AG10803 (cell line): ENCODE measurements at places on chromosomes 2 and 18.

GRCh38 chr18:35641916-35642315 is 60.4 kb downstream of the GALNT1 start:
- no peak for DNase-seq

DNA sequence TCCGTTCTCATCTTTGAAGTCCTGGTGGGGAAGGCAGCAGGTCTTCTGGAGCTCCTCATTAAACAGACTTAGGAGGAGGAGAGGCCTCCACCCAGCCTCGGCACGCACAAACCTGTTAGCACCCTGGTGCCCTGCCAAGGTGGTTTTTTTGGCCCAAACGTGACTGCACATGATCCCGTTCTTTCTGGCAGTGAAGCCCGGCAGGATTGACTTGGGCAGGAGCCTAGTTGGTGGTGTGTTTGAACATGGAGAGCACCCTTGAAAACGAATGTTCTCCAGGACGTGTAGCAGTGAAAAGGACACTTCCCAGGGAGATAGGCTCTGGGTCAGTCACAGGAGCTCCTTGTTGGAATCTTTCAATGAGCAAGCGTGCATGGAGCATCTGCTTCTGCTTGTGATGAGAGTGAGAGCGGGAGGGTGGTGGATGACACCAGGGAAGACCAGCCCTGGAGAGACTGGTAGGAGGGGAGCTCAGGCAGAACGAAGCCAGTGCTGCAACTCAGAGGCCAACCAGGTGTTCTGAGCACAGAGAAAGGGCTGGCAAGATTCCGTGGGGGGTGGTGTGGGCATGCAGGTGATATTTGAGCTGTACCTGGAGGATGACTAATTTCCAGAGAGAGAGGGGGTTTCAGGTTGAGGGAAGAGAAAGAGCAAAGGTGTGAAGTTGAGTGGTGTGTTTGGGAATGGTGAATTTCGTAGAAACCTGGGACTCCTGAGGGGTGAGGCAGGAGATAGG is 73.8 kb downstream of the TANC1 start:
- DNase-seq: no peak

DNA sequence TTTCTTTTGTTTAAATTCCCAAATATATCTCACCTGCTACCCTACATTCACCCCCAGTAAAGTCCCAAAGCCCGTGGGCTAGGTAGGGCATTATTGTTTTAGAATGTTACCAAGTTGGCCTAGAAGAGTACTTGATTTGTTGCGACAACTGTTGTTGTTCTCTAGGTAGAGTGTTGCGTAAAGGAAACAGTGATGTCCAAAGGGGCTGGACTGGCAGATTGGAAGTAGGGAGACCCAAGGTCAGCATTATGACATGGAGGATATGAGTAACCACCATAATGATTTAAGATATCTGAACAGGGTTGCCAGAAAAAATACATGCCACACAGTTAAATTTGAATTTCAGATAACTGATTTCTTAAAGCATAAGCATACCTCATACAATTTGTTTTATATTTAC is 39.2 kb downstream of the SCN1A start:
- DNase-seq: no peak

DNA sequence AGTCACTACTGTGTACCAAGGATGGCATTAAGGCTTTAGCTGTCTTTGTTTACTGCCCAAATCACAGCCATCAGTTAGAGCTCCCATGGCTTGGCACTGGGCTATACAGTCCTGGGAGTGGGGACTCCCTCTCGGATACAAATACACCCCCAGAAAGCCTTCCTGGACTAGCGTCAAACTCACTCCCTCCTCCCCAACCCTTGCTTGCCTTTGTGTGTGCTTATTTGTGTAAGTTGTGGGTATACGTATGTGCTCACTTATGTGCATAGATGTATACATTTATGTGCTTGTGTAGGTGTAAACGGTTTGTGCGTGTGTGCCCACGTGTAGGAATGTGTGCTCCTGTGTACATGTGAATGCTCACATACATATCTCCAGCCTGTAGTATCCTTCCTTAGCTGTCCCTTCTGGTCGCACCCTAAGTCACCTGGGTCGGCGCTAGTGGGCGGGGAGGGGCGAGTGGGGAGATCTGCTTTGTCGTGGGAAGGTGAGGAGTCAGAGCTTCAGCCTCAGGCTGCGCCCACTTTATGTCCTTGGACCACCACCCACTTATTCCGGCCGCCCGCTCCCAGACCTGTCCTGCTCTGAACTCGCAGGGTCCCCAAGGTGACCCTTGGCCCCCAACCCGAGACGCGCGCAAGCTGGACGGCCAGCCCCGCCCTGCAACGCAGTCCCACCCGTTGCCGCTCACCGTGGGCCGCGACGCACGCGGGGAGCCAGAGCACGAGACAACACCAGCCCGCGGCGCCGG is 461 bp downstream of the PRADC1 start:
- no peak for DNase-seq

- no peak for DNase-seq
Measured at GRCh38 chr2:147860009-147860408, 15.2 kb downstream of the ACVR2A start.

DNA sequence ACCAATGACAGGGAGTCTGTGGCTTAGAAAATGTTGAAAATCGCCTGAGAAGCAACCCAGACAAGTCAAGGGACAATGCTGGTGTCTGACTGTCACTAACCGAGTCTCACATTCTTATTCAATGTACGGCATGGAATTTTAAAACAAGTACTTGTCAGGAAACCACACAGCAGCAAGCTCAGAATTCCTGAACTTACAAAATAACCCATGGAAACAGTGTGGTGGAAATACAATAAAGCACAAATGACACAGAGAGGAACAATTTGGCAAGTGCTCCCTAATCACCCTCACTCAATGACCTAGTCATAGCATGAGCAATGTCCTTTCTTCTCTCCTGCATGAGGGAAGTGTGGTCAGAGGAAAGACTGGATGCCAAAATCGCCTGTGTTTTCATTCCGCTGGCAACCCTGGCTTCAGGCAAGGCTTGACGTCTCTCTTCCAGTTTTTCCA is 154.0 kb downstream of the SATB2 start:
- DNase-seq: peak; percentile 100

- DNase-seq: peak; percentile 65
Measured at GRCh38 chr2:203498161-203498560, 36.9 kb downstream of the RAPH1 start.

- no peak for DNase-seq
Measured at GRCh38 chr2:65130664-65131175, 814 bp upstream of the RAB1A start.

- peak; percentile 28 for DNase-seq
Measured at GRCh38 chr2:41836948-41837347, 210.9 kb upstream of the PKDCC start.

DNA sequence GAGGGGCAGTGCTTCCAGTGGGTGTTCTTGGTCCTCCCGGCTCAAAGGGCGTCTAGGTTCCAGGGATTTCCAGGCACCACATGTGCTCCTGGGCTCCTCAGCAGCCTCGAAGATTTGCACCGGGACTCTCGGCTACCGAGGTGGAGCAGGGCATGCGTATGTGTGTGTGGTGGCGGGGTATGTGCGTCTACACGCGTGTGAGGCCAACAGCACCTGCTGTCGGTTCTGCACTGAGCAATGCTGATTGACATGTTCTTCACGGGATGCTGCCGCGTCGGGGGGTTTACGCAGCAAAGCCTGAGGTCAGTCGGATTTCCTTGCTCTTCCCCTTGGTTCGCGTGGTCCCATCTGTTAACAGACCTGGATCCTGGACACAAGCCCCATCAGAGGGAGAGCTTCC is 119.8 kb downstream of the NDUFA10 start:
- no peak for DNase-seq
